ENCODE measurements at places on chromosomes 12 and 14. TPM values are rescaled to one million over a fixed set of nuclear protein-coding genes. Genes with fewer than 3 reads are reported as not detected.

DHRS2 gene
- total RNA-seq, result 3.1 TPM

DNA sequence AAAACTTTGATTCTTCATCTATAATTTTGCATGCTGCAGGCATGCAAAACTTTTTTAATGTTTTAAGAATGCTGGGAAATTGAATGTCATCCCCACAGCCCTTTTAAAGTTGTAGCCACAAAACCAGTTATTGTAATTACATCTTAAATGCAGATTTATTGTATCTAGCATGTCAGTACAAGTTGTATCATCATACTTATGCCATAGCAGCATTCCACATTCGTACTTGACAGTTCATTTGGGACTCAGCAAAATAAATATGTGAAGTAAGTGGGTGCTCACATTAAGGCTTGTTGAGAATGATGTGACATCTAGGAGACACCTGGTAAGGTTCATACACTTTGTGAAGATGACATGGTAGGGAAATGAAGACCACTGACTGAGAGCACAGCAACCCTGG is 44.0 kb upstream of the GZMB start:
- DNase-seq, result no peak

CAPS2 gene
- total RNA-seq, result 1.9 TPM

FGF23 gene
- not detected for total RNA-seq

SMARCD1 gene
- 78.2 TPM for total RNA-seq

GRCh38 chr14:73283608-73284379 is 46.5 kb downstream of the PAPLN start:
- DNase-seq, result no peak
